ENCODE measurements at places on chromosomes 2 and 18.
A peak's percentile ranks its signal among the peaks of the same experiment; 100 is the strongest.

DNA sequence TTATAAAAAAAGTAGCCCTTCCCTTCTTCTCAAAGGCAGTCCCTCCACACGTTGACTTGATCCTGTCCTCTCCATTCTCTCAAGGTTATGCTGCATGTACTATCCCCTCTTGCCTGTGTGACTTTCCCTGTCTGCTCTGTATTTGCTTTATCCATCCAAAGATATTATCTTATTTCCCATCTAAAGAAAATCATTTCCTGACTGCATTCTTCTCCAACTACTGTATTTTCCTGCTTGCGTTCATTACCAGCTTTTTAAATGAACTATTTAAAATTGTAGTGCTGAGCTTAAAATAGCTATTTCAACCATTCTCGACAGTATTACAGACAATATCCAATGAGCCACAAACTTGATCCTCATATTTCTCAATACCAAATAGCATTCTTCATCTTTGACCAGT lies 716.0 kb upstream of the REG3G start:
- no peak for DNase-seq

- DNase-seq = no peak
Observed at GRCh38 chr2:211401328-211401727, 844.9 kb downstream of the CPS1 start.

DNA sequence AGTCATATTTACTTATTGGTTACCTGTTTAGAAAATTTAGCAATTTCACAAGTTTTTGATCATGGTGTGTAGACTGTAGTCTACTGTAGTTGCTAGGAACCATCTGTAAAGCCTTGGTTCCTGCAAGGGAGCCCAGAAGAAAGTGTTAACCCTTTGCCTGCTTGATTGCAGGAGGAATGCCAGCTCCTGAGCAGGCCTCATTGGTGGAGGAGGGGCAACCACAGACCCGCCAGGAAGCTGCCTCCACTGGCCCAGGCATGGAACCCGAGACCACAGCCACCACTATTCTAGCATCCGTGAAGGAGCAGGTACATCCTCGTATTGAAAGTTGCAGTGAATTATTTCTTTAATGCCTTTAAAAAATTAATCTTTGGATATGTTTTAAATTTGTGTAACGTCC lies 76.3 kb downstream of the PKP4 start:
- DNase-seq = no peak

DNA sequence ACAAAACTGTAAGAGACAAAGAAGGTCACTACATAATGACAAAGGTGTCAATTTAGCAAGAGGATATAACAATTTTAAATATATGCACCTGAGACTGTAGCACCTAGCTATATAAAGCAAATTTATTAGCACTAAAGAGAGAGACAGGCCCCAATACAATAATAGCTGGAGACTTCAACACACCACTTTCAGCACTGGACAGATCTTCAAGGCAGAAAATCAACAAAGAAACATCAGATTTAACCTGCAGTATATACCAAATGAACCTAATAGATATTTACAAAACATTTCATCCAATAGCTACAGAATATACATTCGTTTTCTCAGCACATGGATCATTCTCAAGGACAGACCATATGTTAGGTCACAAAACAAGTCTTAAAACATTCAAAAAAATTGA lies 14.7 kb downstream of the MC2R start:
- no peak for DNase-seq

- peak; percentile 46 for DNase-seq
Observed at GRCh38 chr2:180505203-180505602, 475.2 kb upstream of the UBE2E3 start.

- no peak for DNase-seq
Observed at GRCh38 chr2:218871345-218872302, 9.0 kb upstream of the WNT10A start.

GRCh38 chr2:237244976-237245646 lies 159.4 kb downstream of the COPS8 start:
- no peak for DNase-seq

- DNase-seq = peak; percentile 39
Observed at GRCh38 chr2:241118737-241119505, 16.8 kb upstream of the MTERF4 start.

- no peak for DNase-seq
Observed at GRCh38 chr2:132656266-132656975, 13.6 kb downstream of the LYPD1 start.

- DNase-seq = no peak
Observed at GRCh38 chr2:17918789-17919188, 40.3 kb downstream of the KCNS3 start.

Measured in osteoblast (primary cell).